ENCODE measurements at places on chromosomes 2 and 18.
A peak's percentile ranks its signal among the peaks of the same experiment; 100 is the strongest.

GRCh38 chr2:160336635-160337034 lies 136.6 kb upstream of the ITGB6 start:
- DNase-seq, result no peak

- DNase-seq, result peak; percentile 30
These were observed 67.5 kb upstream of the MBOAT2 start for GRCh38 chr2:9071032-9071431.

DNA sequence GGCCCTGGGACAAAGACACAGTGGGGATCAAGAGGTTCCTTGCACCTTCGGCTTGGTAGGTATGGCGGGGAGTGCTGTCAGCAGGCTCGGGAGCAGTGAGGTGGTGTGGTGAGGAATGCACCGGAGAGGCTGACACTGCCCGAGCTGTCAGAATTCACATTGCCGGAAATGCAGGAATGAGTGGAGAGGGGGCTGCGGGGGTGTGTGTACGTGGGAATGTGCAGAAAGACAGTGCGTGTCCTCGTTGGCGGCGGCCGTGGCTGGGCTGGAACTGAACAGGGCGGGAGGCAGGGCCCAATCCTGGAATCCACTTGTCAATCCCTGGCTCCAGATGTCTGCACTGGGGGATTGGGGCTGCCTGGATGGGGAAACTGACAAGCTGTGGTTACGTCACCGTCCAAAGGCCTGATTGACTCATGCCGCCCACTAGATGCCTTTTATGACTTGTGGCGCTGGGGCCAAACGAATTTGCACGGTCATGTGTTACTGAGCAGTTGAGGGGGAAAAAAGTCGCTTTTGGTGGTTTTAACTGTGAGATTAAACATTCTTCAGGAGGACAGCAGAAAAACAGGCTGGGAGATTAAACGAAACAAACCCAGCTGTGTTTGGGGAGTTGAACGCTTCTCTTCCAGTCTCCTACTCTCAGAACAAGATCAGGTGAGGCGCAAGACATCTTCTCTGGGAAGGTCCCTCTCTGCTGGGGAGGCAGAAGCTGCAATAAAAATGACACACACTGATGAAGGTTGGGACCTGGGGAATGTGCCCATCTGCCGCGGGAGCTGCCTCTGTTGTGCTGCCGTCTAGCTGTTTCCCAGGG lies 189.4 kb upstream of the GLI2 start:
- DNase-seq, result no peak

DNA sequence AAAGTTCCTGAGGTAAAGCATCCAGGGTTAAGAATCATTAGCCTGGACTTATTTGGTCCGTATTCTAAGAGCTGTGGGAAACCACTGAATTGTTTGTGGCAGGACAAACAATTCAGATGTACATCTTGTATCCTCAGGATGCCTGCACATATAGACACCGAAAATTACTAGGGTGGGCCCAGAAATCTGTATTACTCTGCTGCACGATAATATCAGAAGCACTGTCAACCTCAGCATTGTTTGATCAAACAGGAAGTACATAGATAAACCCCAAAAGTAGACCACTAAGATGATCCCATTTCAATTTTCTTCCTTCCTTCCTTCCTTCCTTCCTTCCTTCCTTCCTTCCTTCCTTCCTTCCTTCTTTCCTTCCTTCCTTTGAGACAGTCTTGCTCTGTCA lies 34.2 kb upstream of the SPRED2 start:
- DNase-seq, result no peak

DNA sequence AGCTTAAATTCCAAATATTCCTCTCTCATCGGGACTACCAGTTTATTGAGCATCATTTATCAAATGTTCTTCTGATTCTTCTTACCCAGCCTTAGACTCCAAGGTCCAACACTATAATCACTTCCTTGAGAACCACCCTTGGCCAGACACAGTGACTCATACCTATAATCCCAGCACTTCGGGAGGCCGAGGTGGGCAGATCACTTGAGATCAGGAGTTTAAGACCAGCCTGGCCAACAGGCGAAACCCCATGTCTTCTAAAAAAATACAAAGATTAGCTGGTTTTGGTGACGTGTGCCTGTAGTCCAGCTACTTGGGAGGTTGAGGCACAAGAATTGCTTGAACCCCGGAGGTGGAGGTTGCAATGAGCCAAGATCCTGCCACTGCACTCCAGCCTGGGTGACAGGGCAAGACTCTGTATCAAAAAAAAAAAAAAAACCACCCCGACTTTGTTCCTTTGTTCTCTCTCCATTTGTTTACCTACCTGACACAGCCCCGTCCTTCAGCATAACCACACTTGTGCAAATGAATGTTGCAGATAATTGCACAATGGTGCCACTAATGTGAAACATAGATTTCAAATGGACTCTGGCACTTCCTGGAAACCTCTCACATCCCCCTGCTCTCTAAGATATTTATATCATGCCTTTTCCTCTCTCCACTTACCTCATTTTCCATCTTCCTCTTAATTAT lies 38.9 kb upstream of the LPIN2 start:
- no peak for DNase-seq

- DNase-seq, result no peak
These were observed 709 bp downstream of the UGP2 start for GRCh38 chr2:63842149-63843061.

DNA sequence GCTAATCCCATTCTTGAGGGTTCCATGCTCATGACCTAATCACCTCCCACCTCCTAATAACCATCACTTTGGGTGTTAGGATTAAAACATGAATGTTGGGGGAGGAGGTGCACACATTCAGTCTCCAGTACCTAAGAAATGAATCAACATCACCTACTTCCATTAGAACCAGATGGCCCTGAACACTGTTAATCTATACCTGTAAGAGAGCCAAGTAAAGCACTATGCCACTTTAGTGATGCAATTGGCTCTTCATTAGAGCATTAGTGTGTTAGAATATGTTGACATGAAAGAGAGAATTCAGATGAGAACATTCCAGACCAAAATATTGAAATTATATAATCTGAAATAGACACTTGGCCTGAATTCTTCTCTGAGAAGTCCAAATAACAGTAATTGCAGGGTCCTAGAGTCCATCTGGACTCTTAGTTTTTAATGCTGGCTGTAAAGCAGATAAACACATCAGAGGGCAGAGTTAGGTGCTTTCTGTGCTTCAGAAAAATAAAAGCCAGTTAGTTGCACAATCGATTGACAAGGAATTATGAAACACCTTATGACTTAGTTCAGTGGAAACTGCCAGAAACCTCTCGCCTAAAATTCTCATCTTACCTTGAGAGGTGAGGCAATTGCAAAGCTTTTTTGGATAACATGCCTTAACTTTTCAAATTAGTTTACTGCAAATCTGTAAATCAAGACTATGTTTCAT lies 923.7 kb downstream of the SLC4A3 start:
- DNase-seq, result no peak

GRCh38 chr18:43422518-43422917 lies 145.2 kb upstream of the SYT4 start:
- DNase-seq, result peak; percentile 11

DNA sequence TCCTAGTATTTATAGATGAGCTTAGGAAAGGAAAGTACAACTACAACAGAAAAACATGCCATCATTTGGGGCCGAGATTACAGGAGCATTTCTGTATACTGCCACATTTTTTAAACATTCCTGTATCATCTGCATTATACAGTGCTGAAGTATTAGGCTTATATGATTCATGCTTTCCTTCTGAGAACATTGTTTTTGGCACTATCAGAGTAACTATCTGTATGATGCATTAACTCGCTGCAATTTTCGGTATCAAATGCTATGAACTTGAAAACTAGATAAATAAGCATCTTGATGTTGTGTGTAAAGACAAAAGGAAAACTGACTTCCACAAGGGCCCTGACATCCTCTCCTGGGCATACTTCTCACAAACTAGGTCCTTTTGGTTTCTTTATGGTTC lies 102.0 kb downstream of the RIT2 start:
- DNase-seq, result no peak

DNA sequence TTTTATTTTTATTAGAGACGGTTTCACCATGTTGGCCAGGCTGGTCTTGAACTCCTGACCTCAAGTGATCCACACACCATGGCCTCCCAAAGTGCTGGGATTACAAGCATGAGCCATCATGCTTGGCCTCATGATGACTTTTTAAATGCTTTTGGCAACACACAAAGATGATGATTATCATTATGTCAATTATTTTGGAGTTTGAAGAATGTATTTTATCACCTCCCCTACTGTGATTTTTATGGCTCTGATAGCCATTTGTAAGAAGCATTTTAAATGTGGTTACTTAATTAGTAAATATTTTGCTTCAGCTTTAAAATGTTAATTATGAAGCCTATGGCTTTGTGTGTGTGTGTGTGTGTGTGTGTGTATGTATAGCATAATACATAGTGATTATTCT lies 45.1 kb upstream of the RAB27B start:
- no peak for DNase-seq

DNA sequence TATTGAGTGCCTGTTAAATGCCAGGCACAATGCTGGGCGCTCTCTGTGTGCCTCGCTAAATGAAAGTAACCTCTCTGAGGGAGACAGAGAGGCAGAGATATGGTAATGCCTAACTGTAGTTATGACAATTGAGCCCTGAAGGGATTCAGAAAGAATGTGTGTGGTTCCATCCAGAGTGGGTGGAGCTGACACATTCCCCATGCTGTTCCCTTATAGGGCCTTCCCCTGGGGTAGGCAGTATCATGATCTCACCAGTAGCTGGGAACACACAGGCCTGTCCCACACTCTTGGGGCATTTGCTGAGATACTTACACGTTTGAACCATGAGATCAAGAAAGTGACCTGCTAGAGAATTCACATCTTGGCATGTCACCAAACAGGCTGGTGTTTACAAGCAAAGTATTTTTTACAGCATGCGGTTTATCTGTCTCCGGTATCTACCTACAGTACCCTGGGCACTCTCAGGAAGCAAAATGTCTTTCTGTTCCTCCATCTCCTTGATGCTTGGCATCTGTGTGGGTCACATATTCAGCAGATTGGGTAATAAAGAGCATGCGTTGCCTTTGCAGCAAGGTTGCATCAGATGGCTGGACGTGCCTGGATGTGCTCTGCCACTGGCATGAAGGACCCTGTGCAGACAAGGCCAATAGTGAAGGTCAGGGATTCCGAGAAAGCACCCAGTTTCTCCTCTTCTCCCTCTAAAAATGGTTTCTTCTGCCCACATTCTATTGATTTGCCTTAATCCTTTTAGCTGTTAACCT lies 9.4 kb downstream of the CTIF start:
- DNase-seq, result peak; percentile 68

DNA sequence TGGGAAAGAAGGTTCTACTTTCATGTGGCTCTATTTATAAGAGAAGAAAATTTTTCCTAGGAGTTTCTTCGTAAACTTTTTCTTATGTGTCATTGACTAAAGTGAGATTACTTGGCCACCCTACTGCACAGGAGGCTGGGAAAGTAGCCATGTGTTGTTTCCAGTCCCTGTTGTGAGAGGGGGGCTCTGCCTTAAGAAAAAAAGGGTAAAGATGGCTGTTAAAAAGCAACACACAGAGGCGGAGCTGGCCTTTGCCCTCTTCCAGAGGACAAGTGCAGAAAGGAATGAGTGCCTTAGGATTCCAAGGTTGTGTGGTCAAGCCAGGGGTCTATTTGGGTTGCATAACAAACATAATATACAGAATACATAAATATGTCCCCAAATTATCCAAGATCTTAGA lies 230.0 kb upstream of the CXCR4 start:
- DNase-seq, result no peak

- DNase-seq, result no peak
These were observed 989.2 kb downstream of the CPS1 start for GRCh38 chr2:211545582-211545981.

- peak; percentile 53 for DNase-seq
These were observed 2.9 kb upstream of the EPB41L3 start for GRCh38 chr18:5546660-5547059.

DNA sequence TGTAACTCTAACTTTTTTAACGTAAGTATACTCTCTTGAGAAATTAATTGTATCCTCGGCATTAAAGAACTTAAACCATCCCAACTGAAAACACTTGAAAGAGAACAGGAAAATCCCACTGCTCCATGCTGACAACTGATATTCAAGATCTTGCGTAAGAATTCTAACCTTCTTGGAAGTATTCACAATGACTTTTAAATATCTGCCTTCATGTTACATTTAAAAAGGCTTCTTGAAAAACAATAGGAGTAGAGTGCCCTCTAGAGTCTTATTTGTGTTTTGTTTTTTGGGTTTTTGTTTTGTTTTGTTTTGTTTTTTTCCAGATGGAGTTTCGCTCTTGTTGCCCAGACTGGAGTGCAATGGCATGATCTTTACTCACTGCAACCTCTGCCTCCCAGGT lies 65.4 kb upstream of the DNAJC10 start:
- no peak for DNase-seq

- no peak for DNase-seq
These were observed 150.3 kb upstream of the ETAA1 start for GRCh38 chr2:67246791-67247190.

GRCh38 chr18:48072428-48073204 lies 142.2 kb upstream of the SMAD2 start:
- no peak for DNase-seq

DNA sequence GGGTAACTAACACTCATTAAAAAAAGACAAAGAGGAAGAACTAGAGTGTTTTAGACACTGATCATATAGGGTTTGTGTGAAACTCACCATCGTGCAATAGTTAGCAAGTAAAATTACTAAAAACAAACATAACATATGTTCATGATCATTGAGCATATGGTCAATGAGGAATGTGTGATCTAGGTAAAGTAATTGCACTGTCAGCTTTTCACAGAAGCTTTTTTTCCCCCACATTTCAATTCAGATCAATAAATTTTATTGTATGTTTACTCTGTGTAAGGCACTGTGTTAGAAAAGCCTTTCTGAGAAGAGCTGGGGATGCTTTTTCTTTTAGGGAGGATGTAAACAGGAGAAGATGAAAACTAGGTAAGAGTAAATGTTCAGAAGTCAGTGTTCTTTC lies 348.2 kb downstream of the LRP1B start:
- DNase-seq, result no peak

DNA sequence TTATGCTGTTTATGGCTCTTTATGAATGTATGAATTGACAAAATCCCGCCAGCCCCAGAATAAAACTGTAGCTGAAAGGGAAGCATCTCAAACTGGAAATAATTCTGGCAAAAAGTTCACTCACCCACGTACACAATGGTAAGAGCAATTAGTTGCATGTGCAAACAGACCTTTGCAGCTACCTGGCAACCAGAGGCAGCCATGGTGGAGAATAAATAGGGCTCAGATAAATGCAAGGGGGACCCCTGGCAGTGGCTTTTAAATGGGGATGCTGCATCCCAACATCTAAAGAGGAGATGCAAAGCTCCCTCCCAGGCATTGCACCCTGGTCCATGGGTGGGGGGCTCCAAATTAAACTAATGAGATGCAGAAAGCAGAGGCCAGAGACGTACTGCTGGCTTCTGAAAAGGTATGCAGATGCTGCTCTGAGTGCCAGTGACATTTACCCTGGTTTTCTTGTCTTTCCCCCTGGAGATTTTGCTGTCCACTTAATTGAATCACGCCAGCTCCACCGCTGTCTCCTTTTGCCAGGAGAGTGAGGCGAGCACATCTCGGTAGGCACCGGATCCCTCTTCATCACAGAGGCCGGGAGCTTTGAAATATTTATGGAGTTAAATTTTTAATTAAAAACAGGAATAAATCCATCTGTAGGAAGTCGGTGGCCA lies 126.6 kb upstream of the NRP2 start:
- no peak for DNase-seq

All from iPS-NIHi11 (cell line).